ENCODE measurements at places on chromosomes 1 and 21.

DNA sequence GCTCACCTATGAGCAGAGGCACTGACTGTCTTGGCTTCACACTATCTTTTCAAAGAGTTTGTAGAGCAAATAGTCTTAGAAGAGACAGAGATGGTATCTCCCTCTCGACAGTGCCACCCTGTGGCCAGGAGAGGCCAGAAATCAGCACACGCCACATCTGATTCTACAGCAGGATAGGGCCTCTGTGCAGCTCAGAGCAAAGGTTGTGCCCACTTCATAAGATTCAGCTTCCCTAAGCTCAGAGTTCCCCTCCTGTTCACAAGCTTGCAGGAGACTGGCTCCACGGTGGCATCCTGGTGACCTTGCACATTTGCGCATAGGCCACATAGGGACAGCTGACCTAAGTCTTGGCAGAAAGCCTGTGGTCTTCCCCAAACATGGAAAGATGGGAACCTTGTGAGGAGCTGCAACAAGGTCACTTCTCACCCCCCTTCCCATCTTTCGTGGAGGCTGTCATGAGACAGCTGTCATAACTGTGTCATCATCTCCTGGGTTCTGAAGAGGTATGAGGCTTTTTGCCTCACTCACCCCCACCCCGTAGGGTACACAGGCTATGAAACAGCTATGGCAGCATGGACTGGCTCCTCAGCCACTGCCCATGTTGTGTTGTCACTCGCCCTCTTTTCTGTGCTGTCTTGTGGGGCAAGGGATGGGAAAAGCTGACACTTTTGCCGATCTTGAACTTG is 3.0 kb downstream of the ITLN2 start:
- DNase-seq: peak; percentile 18

GRCh38 chr1:226702318-226702956 is 36.6 kb downstream of the ITPKB start:
- DNase-seq: no peak

- DNase-seq: peak; percentile 63
These were observed 19.2 kb upstream of the IFI44L start for GRCh38 chr1:78601068-78601467.

- DNase-seq: no peak
These were observed 137.6 kb downstream of the RGS7 start for GRCh38 chr1:241219449-241219848.

GRCh38 chr1:28756846-28757245 is 20.1 kb downstream of the YTHDF2 start:
- no peak for DNase-seq

DNA sequence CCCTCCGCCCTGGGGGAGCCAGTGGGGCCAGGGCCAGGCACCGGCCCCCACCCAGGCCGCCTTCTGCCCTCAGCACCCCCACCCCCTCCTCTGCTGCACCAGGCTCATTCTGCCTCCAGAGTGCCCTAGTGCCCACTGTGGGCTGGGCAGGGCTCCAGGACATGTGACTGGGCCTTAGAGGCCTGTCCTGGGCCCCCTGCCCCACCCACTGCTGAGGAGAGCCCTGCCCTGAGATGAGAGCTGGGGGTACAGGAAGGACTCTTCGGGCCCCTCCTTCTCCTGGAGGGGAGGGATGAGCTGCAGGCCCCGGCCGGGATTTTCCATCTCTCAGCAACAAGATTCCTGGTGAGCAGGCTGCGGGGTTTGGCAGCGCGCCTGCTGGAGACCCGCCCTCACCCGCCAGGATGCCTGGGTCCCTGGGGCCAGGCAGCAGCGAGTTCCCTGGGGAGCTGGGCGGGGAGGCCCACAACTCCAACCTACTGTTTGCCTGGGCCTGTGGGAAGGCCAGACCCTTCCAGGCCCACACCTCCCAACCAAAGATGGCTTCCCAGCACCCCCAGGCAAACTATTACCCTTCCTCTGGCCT is 14.0 kb downstream of the AHDC1 start:
- no peak for DNase-seq

GRCh38 chr1:16009678-16010077 is 5.6 kb downstream of the SRARP start:
- no peak for DNase-seq

DNA sequence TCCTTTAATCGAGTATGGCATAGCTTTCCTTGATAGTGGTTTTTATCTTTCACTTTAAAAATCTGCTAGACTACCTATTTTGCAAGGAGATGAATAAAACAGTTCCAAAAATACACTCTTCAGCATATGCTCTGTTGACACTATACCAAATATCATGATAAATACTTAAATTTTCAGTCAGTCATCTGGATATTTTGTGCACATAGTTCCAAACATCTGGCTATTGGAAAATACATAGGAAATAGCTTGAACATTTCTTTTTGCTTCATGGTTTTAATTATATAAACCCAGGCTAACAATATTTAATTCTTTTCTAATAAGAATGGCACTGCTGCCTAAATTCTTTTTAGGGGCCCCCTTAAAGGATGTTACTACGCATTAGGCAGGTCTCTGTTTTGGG is 342.1 kb downstream of the NEGR1 start:
- DNase-seq: no peak

DNA sequence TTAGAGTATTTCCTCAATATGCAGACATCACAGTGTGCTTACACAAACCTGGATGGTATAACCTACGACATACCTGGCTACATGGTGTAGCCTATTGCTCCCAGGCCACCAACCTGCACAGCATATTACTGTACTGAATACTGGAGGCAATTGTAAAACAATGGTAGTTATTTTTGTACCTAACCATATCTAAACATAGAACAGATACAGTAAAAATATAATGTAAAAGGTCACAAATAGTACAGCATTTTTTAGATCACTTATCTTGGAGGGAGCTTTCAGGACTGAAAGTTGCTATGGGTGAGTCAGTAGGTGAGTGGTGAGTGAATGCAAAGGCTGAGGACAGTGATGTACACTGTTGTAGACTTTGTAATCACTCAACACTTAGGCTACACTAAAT is 492.3 kb downstream of the MRPL39 start:
- no peak for DNase-seq

- peak; percentile 92 for DNase-seq
These were observed at the start of gene VWA1 for GRCh38 chr1:1435106-1435903. VWA1 (plus strand) TSS chr1:1435690; CDS start chr1:1435749, 59 bp downstream.

- no peak for DNase-seq
These were observed 1263.1 kb downstream of the KCNT2 start for GRCh38 chr1:195345149-195345548.

GRCh38 chr1:241837901-241838300 is 10.1 kb upstream of the EXO1 start:
- no peak for DNase-seq

Data from NCI-H510A treated with DMSO at 0.1 percent for 48 hours (cell line).